ENCODE measurements at places on chromosomes 1 and 21.

- DNase-seq, result no peak
Observed at GRCh38 chr1:184803180-184803492, 48.5 kb upstream of the EDEM3 start.

GRCh38 chr21:36706482-36706852 lies 7.6 kb downstream of the SIM2 start:
- no peak for DNase-seq

DNA sequence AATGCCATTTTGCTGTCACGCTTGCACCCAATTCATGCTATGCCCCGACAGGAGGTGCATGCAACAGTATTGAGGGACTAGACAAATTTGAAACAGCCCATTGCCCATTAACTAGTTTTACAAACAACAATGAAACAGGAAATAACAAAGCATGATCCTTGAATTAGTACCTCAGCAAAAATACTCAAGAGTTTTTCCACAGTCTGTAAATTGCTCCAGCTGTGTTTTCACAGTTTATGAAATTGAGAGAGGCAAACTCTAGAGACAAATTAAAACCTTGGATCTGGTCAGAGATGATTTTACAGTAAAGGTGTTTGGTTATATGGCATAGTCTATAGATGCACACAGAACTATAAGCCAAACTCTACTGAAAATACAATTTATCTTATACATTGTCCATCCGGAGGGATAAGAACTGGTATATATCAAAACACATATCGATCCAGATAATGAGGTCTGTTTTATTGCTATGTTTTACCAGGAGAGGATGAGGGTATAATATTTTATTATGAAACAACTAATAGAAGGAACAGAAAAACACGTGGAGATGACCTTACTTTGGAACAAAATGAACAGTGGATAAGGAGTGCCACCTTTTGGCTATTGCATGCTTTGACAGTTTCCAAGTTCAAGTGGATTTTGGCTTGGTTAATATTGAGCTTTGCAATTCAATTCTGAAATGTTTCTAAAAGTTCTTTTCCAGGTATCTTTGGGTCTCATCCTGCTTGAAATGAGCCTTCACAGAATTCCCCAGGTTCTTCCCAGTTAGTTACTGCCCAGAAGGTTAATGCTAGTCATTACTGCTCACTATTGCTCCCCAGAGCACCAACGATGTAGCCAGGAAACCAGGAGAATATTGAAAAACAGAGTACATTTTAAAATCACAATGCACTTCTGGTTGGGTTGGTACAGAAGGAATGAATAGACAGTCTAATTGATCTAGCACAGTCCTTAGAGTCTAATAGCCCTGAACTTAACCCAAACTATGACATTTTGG lies 45.7 kb downstream of the ZC3H11B start:
- DNase-seq, result peak; percentile 37

DNA sequence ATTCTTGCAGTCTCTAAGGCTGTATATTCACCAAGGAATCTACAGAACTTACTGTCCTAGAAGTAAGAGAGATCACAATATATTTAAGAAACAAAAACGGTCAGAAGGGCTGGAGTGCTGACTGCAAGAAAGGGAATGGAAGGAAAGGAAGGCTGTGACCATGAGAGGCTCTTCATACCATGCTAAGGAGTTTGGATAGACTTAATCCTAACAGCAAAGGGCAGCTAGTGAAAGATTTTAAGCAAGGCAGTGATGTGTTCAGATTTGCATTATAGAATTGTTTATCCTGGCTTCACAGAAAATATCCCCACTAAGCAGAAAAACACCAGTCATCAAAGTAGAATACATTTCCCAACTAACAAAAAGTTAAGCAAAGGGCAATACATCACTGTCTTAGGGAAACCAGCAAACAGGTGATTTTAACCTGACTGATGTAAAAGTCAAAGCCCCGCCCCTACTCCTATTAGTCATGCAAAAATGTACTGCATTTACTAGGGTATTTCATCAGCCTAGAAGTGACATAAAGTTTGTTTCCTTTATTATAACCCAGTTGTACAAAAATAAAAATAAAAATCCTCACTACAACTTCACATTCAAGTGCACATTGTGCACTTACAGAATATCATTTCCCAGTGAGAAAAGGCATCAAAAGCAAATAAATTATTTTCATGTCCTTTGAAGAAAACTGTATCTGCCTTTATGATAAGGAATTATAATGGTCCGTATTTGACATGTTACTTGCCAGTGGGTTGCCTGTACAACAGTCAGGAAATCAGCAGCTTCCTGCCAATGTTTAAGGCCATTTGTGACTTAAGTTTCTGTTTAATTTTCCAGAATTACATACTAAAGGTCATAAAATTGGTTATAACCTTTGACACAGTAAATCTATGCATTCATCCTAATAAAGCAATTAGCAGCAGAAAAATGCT lies 17.2 kb downstream of the JAK1 start:
- no peak for DNase-seq

DNA sequence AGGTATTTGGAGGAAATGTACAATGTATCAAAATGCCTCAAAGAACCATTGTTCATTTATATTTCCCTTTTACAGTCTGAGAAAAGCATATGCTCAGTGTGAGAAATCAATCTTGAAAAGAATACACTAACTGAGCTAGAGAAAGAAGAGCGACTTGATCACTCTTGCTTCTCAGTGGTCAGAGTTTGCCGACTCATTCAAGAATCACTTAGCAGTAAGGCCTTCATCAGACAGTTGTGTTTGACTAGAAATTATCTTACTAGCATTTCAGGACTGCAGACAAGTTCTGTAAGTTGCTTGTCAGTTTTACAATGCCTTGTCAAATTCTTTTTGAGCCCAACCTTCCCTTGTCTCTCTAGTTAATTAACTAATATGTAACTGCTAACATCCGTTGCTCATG lies 12.9 kb downstream of the RGS18 start:
- no peak for DNase-seq

DNA sequence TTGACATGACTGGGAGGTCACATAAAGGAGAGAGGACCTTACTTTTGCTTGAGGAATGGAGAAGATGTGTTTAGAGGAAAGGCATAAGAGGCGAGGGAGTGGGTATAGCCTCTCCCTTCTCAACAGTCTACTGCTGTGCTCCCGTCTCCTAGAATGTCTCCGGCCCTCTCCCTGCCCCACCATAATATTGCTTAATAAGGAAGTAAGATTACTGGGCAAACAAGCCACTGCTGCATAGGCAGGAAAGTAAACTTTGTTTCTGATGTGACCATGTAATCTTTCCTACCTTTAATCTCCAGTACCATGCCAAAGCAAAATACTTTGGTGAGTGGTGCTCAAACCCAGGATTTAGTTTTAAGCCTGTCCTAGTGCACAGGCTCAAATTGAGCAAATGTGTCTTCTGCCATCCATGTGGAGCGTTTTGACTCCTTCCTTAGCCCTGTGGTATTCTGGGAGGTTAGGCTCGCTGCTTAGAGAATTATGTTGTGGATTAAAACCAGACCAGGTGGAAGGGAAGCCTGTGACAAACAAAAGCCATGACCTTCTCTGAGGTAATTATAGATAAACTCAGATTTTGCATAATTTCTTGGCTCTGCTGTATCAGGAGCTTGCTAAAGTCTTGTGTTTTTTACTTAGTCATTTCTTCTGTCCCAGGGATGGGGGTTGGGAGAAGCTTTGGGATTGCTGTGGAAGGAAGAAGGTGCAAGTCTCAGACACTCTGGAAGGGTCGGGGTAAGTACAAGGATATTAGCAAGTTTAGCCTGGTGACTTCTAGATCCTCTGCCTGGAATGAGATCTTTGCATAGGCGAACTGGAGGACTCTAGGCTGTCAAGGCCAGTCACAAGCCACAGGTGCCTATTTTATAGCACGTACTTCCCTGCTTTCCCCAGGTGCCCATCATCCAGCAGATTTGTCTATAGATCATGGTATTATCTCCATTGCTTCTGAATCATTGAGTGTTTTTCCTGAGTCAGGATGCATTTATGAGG lies 34.5 kb upstream of the DIPK1A start:
- DNase-seq, result no peak

DNA sequence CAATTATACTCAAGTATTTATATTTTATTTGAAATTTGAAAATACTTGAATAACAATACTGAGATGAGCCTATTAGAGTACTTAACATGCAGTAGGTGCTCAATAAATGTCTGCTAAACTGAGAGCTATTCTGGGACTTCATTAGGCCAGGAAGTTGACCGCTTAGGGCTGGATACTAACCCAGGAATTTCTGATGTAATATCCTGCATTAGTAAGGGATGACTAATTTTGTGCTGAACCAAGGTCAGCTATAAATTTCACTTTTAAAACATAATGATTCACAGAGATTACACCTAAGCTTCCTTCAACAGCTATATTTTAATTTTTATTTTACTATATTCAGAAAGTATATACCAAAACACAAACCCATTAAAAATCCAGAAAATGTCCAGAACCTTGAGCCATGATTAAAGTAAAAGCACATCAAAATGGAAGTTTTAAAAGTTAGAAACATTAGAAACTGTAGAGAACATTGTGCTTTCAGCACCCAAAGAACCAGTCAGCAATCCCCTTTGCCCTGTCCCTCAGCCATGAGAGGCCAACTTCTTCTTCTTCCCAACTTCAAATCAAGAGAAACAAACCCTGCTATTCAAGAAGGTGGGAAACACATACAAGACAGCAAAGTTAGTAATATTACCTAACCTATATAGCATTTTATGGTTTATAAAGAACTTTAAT lies 35.4 kb downstream of the WNT2B start:
- DNase-seq, result no peak

DNA sequence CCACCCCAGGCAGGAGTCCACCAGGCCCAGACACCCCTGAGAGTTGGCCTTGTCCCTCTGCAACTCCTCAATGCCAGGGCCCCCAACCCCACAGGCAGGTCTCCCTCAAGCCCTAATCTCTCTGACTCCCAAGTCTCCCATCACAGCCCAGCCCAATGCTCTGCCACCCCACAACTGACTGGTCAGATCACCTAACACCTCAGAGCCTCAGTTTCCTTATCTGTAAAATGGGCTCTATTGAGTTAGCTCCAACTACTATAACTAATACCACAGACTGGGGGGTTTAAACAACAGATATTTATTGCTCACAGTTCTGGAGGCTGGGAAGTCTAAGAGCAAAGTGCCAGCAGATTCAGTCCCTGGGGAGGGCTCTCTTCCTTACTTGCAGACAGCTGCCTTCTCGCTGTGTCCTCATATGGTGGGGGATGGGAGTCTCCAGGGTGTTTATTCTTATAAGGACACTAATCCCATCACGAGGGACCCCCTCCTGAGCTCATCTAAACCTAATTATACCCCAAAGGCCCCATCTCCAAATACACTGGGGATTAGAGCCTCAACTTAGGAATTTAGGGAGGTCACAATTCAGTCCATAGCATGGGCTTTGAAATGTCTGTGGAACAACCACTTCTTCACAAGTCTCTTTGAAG lies 34.9 kb upstream of the ZC3H12A start:
- no peak for DNase-seq

GRCh38 chr1:198660341-198661261 lies 21.8 kb downstream of the PTPRC start:
- DNase-seq, result no peak

GRCh38 chr1:905811-906599 lies 17.7 kb upstream of the SAMD11 start:
- DNase-seq, result no peak

- no peak for DNase-seq
Observed at GRCh38 chr1:8902765-8903164, 24.3 kb upstream of the ENO1 start.

GRCh38 chr1:167196166-167196565 lies 24.5 kb upstream of the POU2F1 start:
- DNase-seq, result no peak

DNA sequence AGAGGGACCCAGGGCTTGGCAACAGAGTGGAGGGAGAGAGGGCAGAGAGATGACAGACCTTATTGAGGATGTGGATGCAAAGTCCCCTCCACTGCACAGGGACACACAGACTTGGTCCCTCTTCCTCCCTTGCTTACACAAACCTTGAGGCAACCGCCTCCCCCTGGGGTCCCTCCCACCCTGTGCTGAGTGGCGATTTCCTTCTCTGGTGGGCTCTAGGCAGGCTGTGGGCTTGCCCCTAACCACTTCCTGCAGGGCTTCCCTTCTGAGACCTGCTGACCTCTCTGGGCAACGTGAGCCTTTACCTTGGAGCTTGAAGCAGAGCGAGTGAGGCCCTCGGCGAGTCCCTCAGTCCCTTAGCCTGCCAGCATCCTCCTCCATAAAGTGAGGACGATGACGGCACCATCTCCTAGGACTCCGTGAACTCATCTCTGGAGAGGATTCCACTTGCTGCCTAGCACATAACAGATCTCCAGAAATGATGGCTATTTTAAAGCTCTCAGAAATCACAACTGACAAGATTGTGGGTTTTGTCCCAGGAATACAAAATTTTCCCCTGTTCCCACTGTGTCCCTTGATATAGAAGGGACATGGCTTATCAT lies 25.0 kb downstream of the KIAA1614 start:
- DNase-seq, result no peak

DNA sequence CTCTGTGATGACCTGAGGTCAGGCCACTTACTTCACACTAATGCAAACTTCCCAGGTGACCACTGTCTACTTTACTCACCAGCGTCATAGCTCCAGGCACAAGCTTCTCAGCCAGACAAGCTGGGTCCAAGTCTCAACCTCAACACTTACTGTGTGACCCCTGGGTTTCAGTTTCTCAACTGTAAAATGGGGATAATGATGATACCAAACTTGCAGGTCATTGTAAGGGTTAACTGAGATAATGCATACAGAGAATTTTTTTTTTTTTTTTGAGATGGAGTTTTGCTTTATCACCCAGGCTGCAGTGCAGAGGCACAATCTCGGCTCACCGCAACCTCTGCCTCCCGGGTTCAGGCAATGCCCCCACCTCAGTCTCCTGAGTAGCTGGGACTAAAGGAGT lies 34.7 kb downstream of the AK2 start:
- DNase-seq, result no peak

DNA sequence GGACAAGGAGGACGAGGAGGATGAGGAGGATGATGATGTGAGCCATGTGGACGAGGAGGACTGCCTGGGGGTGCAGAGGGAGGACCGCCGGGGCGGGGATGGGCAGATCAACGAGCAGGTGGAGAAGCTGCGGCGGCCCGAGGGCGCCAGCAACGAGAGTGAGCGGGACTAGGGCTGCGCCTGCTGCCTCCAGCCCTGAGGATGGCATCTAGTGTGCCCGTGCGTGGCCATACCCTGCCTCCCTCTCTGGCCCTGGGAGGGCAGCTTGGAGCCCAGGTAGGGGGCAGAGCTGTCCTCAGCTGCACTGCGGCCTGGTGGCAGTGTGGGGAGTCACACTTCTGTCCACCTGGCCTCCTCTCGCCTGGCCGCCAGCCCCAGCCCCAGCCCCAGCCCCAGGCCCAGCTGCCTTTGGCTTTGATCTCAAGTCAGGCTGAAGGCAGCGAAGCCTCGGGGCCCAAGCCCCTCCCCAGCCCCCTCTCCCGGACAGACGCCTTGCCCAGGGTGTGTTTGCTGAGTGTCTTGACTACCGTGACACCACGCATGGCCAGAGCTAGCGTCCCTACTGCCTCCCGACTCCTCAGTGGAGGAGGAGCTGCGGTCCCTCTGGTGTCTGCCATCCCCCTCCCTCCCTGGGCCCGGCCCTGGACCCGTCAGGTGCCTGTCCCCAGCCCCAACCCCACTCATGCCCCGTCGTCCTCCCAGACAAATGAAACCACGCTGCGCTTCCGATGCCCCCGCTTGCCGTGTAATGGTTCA lies 155.2 kb downstream of the PEX14 start:
- no peak for DNase-seq

GRCh38 chr1:172637522-172637921 lies 21.4 kb upstream of the FASLG start:
- no peak for DNase-seq

GRCh38 chr21:37372951-37373350 lies 6.4 kb downstream of the DYRK1A start:
- no peak for DNase-seq
